Mucosa of gallbladder (tissue), 1 donor: ENCODE measurements at places on chromosomes 2 and 18.

DNA sequence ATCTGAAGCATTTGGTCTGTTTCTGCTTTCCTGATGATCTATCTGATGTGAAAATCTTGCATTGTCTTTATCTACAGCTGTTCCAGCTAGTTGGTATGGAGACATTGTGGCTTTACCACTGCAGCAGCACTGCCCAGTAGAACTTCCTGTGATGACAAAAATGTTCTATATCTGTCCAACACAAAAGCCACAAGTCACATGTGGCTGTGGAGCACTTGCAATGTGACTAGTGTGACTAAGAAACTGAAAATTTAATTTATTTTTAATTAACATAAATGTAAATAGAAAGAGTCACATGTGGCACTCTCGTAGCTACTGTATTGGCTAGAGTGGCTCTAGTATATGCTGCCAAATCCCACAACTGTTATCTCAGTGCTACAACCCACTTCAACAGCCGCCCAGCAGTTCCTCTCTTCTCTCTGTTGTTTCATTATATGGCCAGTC lies 425.7 kb downstream of the SETBP1 start:
- no peak for DNase-seq

DNA sequence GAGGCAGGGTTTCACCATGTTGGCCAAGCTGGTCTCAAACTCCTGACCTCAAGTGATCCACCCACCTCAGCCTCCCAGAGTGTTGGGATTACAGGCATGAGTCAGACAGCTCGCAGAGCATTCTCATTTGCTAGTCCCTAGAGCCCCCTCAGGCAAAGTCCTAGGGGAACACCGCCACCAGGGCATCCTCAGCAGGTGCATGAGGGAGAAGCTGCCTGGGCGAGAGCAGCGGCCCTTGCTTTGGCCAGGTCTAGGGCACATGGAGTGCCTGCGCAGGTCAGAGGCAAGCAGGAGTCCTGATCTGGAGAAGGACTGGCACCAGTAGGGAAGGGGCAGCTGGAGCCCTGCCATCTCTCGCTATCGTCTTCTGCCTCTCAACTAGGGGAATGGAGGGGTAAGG lies 32.4 kb downstream of the NGEF start:
- DNase-seq = no peak

DNA sequence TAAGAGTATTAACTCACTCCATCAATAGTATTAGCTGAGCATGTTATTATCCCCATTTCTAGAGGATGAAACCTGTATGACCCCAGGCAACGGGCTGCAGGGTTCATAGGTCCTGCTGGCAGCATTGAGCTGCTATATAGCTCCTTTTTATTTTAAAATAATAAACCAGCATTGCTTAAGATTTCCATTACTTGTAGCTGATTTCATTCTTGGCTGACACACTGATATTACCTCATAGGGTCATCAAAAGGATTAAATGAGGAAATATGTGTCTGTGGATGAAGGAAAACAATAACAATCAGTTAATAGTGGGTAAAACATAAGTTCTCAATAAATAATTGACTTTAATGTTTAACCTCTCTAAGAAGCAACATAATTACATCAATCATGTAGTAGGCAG lies 48.3 kb upstream of the NRP2 start:
- no peak for DNase-seq

GRCh38 chr2:153059338-153060052 lies 341.1 kb downstream of the ARL6IP6 start:
- peak; percentile 19 for DNase-seq

DNA sequence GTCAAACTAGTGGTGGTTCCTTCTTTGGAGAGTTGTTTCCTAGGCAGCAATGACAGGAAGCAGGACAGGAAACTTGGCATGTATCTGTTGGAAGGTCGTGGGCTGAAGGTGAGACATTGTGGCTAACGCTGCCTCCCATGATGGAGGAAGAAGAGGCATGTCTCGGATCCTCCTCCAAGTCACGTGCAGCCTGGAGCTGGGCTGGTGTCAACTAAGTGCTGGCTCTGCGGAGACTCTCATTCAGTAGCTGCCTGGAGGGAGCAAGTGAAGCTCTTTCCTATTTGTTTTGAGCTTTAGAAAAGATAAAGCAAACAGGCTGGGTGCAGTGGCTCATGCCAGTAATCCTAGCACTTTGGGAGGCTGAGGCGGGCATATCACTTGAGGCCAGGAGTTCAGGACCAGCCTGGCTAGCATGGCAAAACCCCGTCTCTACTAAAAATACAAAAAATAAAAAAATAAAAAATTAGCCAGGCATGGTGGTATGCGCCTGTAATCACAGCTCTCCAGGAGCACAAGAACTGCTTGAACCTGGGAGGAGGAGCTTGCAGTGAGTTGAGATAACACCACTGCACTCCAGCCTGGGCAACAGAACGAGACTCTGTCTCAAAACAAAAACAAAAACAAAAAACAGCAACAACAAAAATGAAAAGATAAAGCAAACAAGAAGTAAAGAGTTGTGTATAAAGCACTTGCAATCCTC lies 28.2 kb upstream of the INO80C start:
- peak; percentile 19 for DNase-seq

GRCh38 chr2:18456026-18456425 lies 104.4 kb downstream of the RDH14 start:
- DNase-seq = no peak

GRCh38 chr18:30491815-30492551 lies 550.6 kb downstream of the DSC3 start:
- no peak for DNase-seq

- DNase-seq = no peak
These were observed 65.7 kb upstream of the SMAD2 start for GRCh38 chr18:47996091-47996541.
